Stimulated activated CD8-positive, alpha-beta memory T cell treated with anti-CD3 and anti-CD28 coated beads, Interleukin-15, amount 100 ng/mL, for 24 hours (primary cell): ENCODE measurements at places on chromosomes 5 and 9.

DNA sequence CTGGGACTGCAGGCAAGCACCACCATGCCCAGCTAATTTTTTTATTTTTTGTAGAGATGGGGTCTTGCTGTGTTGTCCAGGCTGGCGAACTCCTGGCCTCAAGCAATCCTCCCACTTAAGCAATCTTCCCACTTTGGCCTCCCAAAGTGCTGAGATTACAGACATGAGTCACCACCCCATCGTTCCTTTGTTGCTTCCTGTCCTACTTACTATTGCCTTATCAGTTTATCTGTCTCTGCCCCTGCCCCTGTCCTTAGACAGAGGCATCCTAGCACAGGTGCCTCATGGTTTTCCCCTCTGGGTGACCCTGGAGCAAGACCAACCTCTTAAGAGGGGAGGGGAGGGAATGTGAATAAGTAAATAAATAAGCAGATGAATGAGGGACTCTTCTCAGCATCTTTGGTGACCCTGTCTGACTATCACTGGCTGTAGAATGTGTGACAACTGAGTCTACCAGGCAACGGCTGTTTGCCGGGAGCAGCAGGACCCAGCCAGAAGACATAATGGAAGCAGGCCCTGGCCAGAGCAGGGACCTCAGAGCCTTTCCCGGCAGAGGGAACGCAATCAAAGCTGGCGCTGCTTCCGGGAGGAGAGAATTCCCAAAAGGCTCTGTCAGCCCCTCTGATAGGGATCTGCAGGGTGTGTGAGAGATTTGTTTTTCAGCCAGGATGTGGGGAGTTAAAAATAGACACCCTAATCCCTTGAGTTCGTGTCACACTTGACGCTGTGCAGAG lies 43.8 kb upstream of the DAB2IP start:
- DNase-seq: no peak

GRCh38 chr9:86054695-86055094 lies 44.7 kb downstream of the GOLM1 start:
- DNase-seq: no peak

DNA sequence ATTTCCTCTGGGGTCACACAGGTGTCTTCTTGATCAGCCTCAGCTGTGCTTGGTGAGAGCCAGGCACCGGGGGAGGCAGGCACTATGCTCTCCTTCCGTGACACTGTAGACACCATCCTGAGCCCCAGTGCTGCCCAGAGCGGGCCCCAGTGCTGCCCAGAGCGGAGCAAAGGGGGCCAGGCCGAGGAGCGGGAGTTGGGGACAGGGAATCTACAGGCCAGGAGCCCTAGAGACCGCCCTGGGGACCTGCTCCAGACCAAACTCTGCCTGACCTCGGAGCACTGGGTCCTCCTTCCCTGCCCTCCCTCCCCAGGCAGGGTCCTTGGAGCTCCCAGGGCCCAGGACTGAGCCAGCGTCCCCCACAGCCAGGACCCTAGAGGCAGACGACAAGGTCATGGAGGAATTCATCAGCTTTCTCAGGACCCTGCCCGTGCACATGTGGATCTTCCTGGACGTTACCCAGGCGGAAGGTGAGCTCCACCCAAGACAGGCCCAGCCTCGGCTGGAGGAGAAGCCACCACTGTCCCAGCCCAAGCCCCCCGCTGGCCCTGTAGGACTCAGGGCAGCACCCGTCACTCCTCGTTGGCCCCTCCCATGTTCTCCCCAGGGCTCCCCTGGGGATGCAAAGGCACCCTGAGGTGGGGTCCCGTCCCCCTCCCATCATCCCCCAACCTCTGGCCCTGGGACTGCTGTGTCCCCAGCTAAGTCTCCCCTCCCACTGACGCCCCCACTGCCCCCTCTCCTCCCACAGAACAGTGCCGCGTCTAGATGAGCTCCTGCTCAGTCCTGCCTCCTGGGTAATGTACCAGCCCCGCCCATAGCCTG lies 30.2 kb downstream of the PAEP start:
- no peak for DNase-seq

DNA sequence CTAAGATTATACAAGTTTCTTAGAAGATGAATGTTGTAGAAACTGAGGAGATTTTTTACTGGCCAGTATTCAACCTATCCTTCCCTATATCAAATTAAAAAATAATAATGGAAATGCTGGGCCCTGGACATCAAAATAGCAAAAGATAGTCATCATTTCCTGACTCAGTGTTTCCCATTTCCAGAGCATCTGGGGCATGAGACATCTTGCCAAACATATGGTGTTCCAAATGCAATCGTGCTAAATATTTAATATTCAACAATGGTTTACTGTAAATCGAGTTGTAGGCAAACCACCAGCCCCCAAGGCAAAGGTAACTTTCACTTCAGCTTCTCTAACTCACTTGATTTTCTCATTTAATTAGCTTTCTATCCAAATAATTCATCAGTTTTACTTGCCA lies 152.9 kb downstream of the FRMD3 start:
- DNase-seq: no peak

- DNase-seq: no peak
Observed at GRCh38 chr5:159826351-159827214, 89.7 kb upstream of the ADRA1B start.
